T-helper 2 cell treated with Interferon-gamma antibody and Interleukin-4, amounts not matched to agents 5 μg/mL and 100 μg/mL, for 36 hours (primary cell): ENCODE measurements at places on chromosomes 7 and 10.

DNA sequence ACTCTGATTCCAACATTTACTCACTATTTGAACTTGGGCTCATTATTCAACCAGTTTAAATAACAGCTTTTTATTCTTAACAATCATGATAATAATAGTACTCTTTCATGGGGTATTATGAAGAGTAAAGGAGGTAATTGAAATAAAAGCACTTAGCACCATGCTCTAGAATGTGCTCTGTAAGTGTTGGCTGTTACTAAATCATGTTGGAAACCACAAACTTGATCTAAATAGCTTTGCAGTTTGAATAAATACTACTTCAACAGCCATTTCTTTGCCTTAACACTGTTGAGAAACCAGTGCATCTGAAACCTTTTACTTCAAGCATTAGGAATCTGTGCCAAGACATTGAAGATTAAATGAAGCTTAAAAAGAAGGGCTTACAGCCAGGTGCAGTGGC lies 7.9 kb upstream of the UPF2 start:
- no peak for DNase-seq

- no peak for DNase-seq
These were observed 17.4 kb upstream of the BAIAP2L1 start for GRCh38 chr7:98418271-98418635.

- no peak for DNase-seq
These were observed 166.8 kb downstream of the IQUB start for GRCh38 chr7:123367484-123368122.

DNA sequence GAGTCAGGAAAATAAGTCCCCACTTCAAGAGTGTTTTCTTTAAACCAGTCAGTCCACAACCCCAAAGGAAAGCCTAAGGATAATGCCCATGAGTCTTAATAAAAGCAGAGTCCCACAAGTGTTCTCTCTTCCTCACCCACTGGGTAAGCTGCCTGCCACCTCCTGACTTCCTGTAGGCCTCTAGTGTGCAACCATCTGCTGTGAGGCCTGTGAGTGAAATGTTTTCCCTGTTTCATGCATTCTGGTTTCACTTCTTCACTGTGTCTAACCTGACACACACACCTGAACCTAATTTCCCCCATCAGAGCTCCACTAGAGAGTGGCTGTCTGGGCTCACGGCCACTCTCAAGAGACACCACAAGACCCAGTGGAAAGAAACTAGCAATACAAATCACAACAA lies 38.9 kb upstream of the GDF10 start:
- DNase-seq = no peak

GRCh38 chr10:92785118-92785517 lies 63.2 kb upstream of the EXOC6 start:
- DNase-seq = no peak

GRCh38 chr7:1059200-1060091 lies 15.1 kb downstream of the GPR146 start:
- no peak for DNase-seq
